ENCODE measurements at places on chromosomes 16 and 17.

DNA sequence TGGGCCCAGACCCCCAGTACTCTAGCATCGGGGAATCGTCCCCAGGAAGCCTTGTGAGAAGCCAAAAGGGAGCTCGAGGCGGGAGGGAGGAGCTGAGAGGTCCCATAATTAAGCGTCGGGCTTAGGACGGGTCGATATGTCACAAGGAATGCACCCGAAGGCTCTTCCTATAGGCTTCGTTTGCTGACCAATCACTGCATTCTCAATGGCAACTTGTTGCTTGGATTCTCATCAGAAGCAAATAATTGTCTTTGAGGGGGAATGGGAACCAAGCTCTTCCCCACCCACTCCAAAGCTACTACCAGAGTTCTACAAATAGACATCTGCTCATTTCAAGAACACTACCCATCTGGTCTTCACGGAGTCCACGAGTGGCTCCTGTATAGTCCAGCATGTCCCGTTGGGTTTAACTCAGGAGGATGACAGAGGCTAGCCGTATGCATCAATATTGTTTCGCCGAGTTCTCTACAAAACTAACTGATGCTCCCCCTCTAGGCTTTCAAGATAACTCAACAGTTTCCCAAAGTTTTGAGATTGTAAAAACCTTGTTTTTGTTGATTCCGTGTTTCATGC lies 628 bp upstream of the BLMH start:
- no peak for DNase-seq

- DNase-seq: no peak
Observed at GRCh38 chr16:52004343-52004742, 542.6 kb downstream of the TOX3 start.

DNA sequence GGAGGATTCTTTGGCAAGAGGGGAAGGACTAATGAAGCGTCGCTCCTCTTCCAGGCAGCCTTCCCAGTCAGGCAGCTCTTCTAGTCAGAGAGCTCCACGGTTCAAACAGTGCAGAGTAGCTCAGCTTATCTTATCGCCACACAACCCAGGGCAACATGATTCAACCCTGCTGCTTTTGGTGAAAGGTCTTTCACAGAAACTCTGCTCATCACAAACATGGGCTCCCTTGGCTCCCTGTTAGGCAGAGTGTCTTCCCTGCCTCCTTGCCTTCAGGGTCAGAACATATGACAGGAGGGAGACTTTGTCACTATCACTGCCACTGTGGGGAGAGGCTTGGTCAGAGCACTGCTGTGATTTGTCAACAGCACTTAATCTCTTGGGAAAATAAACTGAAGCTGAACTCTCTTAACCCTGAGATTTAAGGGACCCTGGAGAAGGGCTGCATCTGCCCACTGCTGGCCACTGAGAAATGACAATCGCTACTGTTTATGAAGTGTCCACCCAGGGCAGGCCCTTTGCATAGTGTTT lies 6.9 kb upstream of the SLC13A2 start:
- peak; percentile 66 for DNase-seq

DNA sequence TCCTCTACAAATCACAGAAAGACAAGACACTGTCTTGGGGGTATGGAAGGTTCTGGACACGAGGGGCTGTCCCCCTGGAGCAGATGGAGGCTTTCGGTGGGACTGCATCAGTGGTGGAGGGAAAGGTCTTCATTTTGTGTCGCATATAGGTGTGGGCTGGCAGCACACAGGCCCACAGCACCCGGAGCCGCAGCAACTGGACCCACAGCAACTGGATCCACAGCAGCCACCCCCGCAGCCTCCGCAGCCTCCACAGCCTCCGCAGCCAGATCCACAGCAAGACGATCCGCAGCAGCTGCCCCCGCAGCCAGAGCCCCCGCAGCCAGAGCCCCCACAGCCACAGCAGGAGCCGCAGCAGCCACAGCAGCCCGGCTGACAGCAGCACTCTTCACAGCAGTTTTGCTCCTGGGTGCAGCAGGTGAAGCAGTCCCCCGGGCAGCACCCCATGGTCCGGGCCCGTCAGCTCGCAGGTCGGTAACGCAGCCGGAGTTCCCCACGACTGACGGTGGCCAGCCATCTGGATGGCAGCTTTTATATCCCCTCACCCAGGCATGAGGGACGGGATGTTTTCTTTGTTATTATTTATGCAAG lies at the start of gene KRTAP17-1:
TSS of gene KRTAP17-1 (minus strand) at position 507 of the 591 bp plus-strand sequence. CDS start at position 447, 60 bp downstream.
- no peak for DNase-seq

GRCh38 chr17:16938496-16939207 lies 33.3 kb downstream of the TNFRSF13B start:
- DNase-seq: no peak

DNA sequence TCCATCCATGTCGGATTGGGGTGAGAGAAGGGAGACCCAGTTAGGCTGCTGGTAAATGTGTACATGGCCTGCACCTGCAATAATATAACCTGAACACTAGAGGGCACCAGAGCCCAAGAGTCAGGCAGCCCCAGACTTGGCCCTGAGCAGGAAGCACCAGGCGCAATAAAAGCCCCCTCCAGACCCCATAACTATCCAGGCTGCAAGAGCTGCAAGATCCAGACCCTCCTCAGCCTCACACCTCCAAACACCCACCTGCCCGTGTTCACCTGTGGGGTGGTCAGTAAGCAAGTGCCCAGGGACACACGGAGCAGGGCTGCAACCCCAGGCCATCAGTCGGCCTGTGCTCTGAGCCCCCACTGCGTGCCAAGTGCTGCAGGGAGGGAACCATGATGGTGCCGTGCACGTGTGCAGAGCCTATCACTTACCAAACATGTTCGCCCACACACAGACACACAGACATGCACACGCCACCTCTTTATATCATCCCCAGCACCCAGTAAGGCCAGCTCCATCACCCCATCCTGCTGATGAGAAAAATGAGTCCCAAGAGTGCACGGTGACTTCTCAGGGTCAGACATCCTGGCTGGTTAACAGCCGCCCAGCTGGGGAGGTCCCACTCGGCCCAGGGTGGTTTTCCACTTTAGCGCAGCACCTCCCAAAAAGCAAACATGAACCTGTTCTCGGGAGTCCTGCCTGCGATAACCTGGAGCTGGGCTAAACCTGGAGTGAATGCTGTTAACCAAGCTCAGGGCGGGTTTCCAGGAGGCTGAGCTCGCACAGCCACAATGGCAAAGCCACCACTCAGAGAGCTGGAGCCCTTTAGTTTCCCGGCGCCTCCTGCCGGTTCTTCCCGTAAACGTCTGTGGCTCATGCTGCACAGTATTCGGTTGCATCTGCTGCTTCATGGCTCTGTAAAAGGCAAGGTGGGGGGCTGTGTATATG lies 439.8 kb downstream of the SOX9 start:
- peak; percentile 81 for DNase-seq

DNA sequence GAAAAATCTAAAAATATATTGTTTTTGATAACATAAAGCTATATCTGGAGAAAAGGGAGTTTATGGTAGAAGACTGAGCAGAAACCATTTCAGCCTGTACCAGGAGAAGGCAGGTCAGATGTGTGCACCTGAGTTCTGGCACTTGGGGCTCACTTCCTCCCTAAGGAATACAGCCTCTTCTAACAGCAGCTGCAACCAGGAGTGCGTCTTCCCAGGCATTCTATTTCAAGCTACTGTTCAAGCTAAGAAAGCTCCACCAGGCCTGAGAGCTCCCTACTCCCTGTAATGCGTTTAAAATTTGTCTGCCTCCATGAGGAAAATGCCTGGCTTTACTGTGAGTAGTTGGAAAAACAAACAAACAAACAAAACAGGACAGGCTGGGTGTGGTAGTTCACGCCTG lies 96.1 kb downstream of the ZNF778 start:
- DNase-seq: no peak

- no peak for DNase-seq
Observed at GRCh38 chr16:58730724-58731370, 3.3 kb downstream of the GOT2 start.

GRCh38 chr17:18203308-18203707 lies 19.7 kb downstream of the ALKBH5 start:
- DNase-seq: no peak

Measured in K562 (cell line).